Inflammatory macrophage (primary cell): ENCODE measurements at places on chromosomes 4 and X.

DNA sequence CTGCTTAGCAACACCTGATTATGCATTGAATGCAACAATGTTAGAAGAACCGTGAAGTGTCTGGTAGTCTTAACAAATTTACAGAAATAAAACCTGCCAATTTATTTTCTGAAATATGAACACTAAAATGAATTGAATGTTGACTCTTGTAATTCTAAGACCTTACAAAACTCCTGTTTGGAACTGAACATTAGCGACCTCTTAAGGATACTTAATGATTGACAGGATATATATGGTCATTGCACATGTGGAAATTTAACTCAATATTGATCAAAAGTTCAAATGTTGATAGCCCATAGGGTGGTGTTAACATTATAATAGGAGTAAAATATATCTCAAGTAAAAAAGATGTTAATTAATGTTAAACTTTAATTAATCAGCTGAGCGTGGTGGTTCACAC is 79.1 kb downstream of the TECRL start:
- DNase-seq, result no peak

DNA sequence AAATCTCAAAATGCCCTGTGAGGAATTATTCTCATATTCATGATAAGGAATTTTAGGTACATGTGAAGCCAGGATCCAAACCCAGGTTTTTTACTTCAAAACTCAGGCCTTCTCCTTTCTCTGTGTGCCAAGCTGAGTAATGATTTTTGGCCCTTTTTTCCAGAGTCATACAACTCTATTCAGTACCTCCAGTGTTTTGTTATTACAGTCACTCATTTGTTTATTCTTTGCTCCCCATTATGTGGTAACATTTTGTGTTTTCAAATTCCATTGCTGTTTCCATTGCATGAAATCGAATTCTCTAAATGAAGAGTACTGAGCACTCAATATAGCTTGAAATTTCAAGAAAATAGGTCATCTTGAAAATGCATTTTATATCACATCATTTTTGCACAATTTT is 315.4 kb downstream of the NR3C2 start:
- DNase-seq, result no peak

- DNase-seq, result no peak
Observed at GRCh38 chr4:60989141-60989540, 211.0 kb upstream of the ADGRL3 start.

DNA sequence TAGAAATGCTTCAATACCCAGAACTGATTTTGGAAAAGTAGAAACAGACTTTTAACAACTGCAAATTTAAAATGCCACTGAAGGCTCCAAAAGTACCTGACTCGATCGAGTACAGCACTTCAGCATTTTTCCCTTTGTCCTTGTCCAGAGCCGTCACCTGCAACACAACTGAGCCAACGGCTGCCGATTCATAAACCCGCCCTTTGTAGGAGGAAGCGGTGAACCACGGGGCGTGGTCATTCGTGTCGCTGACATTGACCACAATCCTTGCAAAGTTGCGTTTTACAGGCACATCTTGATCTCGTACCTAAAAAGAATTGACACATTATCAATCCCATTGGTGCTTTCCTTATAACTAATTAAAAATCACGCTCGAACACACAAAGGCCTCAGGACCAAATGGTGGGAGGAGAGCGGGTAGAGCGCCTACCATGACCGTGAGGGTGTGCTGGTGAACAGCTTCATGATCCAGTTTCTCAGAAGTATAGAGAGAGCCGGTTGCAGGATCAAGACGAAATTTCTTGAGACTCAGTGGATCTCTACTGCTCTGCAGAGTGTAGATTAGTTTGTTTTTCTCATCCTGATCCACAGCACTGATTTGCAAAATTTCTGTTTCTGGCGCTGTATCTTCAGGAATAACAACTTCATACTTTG is 72.8 kb upstream of the MTNR1A start:
- no peak for DNase-seq
